ENCODE measurements at places on chromosomes 12 and 14.

- no peak for DNase-seq
These were observed 777.4 kb upstream of the TBX3 start for GRCh38 chr12:115461401-115461800.

DNA sequence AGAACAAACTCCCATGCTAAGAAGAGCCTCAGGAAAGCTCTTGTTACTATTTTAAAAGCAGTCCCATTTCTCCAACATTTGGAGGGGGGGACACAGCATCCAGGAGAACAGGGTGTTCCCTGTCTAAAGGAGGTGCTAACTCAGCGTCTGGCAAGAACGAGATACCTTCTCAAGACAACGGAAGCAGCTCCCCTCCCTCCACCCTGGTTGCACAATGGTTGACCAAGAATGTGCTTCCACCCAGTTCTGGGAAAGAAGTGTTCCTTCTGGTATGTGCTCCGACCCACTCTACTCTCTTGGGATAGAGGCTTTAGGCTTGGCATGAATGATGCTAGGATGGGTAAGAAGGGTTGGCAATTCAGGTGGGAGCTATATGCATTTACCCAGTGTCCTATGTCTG lies 1.5 kb upstream of the KRT6A start:
- no peak for DNase-seq

- DNase-seq, result no peak
These were observed 25.9 kb downstream of the UBE2N start for GRCh38 chr12:93415723-93416464.

DNA sequence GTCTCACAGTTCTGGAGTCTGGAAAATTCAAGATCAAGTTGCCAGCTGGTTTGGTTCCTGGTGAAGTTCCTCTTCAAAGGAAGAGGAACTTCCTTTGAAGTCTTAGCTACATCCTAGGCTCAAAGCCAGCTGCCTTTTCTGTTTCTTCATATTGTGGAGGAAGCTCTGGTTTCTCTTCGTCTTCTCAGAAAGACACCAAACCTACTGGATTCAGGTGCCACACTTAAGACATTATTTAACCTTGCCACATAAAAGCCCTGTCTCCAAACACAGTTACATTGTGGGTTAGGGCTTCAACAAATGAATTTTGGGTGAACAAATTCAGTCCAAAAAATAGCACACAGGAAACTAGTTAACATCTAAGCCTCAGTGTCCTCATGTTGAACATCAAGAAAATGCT lies 1019.8 kb downstream of the GALC start:
- no peak for DNase-seq

- no peak for DNase-seq
These were observed 359.0 kb downstream of the NAV3 start for GRCh38 chr12:78189656-78190055.

DNA sequence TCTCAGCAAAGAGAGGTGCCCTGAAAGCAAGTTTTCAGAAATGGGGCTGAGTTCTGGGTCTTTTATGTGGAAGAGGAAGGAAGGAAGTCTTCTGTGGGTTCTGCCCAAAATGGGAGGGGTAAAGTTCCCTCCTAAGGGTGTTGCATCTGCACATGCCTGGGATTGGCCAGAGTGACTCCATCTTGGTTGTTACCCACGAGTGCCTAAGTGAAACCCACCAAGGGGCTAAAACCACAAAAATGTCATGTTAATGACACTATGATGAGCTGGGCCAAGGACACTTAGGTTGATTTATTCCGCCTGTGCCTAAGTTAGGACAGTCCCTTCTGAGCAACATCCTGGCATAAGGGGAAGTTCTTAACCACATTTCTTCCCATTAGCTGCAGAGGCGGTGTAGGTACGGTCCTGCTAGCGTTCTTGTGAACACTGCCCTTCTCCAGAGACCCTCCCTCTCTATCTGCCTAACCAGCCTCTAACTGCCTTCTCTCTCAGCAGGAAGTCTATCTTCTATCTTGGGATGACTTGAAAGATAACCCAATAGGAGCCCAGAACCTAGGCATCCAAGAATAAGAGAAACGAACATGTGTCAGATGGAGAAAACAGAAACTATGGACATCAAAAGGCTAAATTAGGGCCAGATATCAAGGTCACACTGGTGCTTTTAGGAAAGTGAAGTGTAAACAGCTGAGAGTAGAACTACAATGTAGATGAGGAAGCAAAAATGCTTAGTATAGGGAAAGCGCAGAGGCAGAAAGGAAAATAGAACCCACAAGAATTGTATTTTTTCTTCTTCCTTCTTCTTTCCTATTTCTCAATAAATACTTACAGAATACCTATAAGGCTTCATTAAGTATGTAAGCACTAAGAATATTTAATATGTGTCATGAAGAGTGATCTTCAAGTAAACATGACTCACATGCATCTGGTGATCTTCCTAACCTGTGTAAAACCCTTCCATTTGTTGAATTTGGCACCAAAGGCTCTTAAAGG lies 104.2 kb upstream of the AMN1 start:
- no peak for DNase-seq

DNA sequence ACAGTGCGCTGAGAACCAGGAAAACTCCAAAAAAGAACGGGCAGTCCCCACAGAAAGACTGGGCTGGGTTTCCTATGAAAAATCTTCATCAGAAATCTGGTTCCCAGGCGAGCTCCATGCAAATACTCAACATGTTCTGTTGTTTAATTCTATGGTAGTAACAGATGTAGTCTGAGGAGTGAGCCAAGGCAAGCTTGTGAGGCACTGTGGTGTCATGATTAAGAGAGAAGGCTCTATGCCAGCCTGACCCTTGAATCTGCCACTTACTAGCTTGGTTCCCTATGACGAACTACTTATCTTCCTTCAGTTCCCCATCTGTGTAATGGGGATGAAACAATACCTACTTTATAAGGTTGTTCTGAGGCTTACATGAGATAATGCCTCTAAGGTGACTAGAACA lies 10.7 kb downstream of the POMT2 start:
- DNase-seq, result no peak

DNA sequence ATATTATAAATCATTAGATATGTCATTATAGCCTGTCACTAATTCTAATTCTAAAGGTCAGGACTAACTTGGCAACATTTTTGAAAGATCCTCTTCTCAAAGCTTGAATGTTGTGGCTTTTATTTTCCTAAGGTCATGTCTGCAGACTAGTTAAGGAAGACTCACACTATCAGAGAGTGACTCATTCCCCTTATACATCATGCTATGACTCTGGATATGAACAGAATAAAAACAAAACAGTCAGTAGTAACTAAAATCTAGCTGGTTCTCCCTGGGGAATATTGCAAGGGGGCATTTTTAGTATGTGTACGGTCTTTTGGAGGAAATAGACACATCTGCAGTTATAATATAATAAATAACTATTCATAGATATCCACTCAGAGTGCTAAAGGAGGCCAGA lies 170.6 kb downstream of the SLC2A13 start:
- no peak for DNase-seq

DNA sequence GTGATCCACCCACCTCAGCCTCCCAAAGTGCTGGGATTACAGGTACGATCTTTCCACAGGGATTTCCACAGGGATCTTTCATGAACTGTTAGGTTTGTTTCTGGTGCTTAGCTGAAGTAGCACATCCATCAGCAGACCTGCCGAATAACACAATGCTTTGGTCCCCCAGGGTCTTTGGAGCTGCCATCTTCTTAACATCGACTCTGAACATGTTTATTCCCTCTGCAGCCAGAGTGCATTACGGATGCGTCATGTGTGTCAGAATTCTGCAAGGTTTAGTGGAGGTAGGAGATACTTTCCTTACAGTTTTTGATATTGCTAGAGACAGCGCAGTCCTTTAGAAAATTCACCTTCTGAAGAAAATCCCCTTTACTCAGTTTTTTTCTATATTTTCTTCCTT lies 36.3 kb downstream of the SLC17A8 start:
- DNase-seq, result no peak

GRCh38 chr14:104367866-104368750 lies 211.5 kb upstream of the C14orf180 start:
- DNase-seq, result no peak

- DNase-seq, result no peak
These were observed 26.4 kb downstream of the EID3 start for GRCh38 chr12:104329707-104330532.

GRCh38 chr12:32809196-32809595 lies 53.5 kb upstream of the YARS2 start:
- DNase-seq, result no peak

DNA sequence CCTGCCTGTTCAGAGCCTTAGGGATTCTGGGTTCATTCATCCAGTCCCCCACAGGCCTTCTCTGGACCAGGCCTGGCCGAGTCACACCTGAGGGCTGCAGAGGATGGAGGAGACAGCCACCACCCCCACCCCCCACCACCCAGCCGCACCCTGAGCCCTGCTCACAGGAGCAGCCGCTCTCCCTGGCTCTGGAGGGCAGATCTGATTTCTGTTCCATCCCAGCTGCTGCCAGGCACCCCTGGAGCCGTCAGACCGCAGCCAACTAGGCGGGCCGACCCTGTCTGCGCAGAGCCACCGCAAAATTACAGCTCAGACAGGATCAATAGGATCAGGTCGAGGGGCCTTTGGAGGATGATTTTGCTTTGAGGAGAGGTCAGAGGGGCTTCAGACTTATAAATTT lies 154.6 kb upstream of the MYL2 start:
- DNase-seq, result no peak

DNA sequence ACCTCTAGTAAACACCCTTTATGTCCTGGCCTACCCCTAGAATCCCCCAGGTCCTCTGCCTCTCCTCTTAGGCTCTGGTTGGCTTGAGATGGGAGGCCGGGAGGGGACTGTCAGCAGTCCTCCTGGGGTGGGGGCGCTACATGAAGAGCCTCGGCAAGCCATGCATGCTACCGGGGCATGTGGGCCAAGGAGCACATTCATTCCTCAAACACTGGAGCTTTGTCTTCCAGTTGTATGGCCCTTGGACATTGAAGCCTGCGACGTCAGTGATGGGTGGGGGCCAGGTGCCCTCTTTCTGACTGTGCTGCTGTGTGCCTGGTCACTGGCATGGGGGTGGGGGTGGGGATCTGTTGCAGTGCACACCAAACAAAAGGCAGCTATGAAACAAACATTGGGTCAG lies 15.8 kb upstream of the CELA1 start:
- DNase-seq, result no peak

DNA sequence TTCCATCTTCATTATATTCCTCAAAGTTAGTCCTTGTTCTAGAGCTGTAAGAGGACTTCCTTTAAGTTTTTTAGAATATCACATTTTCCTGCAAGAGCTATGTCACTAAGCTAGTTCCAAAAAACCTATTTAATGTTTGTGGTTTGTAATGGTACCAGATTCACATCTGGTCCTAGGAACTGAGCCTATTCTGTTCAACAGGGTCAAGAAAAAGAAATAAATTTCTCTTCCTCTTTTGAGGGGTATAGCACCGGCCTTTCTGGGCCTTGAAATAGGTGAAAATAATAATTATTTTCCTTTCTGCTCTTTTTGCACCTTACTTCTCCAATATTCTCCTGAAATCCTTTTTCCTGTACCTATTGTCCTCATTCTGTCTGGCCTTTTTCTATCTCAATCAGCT lies 3.6 kb upstream of the STXBP6 start:
- no peak for DNase-seq

DNA sequence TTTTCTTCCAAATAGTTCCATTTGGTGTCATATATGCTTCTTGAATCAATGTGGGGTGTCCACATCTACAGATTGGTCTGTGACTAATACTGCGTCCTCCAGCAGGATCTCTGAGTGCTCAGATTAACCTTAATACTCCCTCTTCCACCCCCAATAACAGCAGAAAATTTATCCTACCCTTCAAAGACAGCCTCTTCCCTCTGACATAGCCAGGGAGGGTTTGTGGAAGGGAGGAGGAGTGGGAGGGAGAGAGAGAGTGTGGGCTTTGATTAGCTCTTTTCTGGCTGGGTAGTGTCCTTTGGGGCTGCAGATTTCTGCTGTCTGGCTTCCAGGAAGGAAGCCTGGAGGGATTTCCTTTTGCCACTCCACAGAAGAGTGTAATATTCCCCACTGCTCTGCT lies 220.7 kb downstream of the TTC6 start:
- DNase-seq, result no peak

DNA sequence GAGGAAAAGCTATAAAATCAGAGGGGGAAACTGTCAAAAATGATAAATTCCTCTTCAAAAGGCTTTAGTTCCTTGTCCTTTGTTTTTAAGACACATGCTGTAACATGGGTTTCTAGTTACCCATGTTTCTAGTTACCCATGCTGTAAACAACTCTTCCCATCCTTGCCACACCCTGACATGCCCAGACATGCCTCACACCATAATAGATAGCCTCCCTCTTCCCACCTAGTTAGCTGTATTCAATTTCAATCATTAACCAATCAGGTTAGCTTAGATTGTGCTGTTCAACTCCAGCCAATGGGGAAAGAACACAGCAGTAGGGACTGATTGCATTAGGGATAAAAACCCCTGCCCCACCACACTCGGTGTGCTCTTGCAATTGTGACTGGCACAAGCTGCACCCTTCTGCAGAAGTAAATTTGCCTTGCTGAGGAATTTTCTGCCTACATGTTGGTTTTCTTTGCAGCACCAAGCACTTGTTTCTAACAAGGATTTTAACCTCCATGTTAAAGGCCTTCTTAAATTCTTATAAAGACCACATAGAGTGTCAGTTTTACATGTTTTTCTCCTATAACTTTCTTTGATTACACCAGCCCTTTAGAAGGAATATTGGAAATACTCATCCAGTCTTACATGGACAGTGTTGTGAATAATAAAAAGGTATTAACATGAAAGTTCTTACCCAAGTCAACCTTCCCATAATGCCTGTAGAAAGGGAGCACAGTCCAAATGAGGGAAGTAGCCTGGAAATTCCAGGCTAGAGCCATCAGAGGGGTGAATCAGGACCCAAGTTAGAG lies 32.5 kb upstream of the LALBA start:
- DNase-seq, result no peak

DNA sequence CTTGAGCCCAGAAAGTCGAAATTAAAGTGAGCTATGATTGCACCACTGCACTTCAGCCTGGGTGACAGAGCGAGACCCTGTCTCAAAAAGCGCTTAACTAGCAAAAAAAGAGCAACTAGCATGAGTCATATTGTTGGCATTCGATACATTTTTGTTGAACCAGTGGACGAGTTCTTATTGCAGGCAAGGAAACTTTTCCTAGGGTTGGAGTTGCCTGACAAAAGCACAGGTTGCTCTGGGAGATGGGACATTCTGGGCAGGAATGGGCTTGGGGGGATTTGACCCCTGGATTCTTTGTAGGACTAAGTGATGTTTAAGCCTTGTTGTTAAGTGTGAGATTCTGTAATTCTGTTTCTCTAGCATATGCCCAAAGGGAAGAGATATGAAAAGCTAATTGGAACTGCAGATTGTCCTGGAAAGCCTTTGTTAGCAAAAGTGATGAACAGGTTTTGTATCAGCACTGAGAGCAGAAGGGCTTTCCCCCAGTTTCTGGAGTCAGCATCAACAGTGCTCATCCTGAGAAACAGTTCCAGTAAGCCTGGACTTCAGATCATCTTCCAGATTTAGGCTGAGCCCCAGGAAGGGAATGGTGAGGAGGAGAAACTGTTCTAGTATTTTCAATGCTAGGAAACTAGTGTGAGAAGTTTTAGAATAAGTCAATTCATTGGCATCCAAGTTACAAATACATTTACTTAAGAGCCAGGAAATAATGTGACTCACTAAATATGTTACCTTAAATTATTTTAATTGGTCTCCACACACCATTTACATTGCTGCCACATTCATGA lies 123.1 kb downstream of the SRGAP1 start:
- no peak for DNase-seq

Data from esophagus squamous epithelium (tissue), 5 donors.